ENCODE measurements at places on chromosomes 1 and 21.
A peak's percentile ranks its signal among the peaks of the same experiment; 100 is the strongest.

DNA sequence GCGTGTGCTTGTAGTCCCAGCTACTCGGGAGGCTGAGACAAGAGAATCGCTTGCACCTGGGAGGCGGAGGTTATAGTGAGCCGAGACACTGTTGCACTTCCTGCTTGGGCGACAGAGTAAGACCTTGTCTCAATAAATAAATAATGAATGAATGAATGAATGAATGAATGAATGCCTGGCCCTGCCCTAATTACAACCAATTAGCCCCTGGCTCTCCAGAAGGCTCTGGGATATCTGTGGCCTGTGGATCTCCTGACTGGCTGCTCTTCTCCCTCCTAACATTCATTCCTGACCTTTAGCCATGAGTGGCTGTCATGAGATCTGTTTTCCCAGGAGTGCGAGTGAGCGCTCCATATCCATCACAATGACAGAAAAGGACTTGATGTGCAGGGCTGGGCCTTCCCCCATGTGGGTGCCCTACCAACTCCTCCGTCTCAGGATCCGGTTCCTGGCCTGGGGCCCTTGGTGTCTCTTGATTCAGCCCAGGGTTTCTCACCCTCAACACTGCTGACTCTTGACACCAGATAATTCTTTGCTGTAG, 243.6 kb upstream of the TMEM51 start:
- no peak for DNase-seq

DNA sequence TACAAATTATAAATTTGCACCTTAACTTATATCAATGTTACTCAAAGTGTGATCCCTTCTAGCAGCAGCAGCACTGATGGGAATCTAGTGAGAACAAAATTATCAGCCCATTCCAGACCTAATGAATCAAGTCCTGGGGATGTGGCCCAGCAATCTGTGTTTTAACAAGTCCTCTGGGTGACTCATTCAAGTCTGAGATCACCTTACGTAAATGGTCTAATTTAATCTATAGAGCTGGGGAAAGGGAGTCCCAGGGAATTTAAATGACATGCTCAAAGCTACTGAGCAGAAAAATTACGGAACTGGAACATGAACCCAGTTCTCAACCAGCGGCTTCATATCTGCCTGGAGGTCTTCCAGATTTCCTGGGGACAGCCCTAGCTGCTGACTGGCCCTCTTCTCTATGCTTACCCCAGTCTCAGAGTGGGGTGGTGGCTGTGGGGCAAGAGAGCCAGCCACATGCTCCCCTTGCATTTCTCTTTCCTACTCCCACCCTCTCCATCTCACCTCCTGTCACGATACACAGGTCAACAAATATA, 220.0 kb downstream of the TM2D1 start:
- no peak for DNase-seq

DNA sequence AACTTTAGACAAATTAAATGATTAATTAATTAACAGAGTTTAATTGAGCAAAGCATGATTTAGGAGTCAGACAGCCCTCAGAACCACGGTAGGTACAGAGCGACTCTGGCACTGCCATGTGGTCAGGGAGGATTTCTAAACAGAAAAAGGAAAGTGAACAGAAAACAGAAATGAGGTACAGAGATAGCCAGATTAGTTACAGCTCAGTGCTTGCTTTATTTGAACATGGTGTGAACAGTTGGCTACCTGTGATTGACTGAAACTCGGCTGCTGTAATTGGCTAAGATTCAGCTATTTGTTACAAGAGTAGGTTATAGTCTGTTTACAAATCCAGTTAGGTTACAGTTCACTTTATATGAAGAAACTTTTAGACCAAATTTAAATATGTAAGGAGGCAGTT, 163.0 kb upstream of the TNR start:
- DNase-seq, result no peak

- DNase-seq, result peak; percentile 57
These were observed 594 bp downstream of the HDGF start for GRCh38 chr1:156750711-156751450.

Data from dermis blood vessel endothelial cell (primary cell).